ENCODE measurements at places on chromosomes 12 and 14.

- no peak for DNase-seq
Measured at GRCh38 chr12:124543052-124543589, 24.3 kb downstream of the NCOR2 start.

GRCh38 chr14:34956931-34957330 lies 25.9 kb upstream of the SRP54 start:
- no peak for DNase-seq

DNA sequence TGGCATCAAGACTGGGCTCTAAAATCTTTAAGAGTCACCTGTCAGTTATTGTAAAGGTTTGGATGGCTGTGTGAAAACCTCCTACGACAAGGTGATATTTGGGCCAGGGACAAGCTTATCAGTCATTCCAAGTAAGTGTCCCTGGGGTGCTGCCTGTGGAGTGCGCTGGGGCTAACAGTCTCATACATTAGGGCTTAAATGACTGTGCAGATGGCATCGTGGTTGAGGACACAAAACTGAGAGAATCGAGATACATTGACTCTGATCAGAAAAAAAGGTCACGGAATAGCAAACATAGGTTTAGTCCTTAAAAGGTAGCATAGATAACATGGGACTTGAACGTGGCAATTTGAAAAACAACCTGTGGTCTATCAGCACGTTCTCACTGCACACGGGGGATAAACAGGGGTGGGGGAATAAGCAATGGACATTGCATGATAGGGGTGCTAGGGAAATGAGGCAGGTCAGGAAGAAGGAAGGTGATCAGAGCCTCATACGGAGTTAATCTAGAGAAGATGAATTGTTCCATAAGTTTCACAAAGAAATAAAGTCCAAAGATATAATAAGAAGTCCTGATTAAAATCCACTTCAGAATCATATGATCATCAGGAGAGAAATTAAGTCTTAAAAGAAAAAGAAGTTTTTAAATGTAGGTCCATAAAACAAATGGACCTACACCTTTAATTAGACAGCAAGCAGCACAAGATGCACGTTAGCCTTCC lies 100.3 kb downstream of the DAD1 start:
- no peak for DNase-seq

DNA sequence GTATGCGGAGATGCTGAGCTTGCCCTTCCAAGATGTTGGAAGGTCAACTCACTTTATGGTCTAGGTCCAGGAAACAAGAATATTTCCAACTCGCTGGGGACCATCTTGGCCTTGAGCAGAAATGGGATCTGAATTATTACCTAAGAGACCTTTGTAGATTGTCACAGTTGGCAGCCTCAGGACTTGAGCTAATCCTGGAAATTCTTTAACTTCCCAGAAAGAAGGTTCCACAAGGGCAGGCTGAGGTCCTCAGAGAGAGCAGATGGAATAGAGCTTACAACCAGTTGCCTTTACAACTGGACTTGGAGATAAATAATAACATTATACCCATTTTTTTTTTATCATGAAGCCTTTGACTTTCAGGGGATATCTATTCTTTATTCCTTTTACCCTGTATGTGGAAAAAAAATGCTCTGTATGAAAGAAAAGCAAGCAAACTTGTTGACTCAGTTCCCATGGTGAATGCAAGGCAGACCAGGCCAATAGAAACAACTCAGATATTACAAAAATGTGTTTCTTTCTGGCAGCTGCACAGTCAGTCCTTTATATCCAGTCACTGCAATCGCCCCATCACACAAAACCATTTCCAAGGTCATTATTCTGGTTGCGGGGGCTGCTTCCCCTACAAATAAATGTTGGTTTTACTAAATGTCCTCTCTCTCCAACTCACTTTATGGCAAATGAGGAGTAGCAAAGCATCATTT lies 401.4 kb downstream of the ZFP36L1 start:
- peak; percentile 76 for DNase-seq

- no peak for DNase-seq
Measured at GRCh38 chr12:2212971-2213869, 160.4 kb downstream of the CACNA1C start.

DNA sequence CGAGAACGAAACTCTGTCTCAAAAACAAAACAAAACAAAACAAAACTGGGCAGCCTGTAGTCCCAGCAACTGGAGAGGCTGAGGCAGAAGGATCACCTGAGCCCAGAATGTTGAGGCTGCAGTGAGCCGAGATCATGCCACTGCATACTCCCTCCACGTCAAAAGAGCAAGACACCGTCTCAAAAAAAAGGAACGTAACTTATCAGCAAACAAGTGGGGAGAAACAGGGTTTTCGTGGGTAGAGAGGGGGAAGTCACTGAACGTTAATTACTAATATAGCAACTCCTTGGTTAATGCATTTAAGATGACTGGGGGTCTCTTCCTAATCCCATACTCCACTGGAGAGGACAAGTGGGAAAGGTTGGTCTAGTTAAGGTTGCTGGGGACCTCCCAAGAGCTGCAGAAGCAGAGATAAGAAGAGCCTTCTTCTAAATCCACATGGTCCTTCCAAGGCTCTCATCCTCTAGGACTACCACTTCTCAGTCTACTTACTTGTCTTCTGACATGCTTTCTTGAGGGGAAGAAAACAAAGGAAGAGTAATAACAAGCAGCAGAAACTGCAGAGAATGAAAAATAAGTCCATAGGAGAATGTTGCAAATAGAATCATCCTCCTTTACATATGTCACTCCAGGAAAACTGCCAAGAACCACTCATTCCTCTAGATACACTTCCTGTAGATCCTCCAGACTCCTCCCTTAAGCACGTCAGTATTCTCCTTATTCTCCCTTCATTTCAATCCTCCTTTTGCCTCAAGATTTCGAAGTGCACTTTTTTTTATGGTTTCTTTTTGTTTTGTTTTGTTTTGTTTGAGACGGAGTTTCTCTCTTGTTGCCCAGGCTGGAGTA lies 5.8 kb downstream of the NUMB start:
- DNase-seq: peak; percentile 93

DNA sequence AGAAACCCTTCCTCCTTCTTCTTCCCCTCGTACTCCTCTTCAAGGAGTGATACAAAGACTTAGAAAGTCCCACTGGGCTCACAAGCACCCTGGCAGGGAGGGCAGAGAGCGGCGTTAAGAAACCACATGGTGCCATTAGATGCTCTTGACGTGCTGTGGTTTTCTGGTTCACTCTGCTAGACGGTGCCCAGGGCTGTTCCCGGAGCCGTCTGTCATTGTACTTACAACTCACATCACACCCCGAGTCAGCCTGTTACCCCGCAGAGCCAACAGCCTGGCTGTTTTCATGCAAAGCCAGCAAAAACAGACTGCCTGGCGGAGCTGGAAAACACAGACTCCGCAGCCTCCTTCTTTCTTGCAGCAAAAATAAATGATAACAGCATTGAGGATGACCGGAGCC lies 232.6 kb upstream of the TBX3 start:
- no peak for DNase-seq

DNA sequence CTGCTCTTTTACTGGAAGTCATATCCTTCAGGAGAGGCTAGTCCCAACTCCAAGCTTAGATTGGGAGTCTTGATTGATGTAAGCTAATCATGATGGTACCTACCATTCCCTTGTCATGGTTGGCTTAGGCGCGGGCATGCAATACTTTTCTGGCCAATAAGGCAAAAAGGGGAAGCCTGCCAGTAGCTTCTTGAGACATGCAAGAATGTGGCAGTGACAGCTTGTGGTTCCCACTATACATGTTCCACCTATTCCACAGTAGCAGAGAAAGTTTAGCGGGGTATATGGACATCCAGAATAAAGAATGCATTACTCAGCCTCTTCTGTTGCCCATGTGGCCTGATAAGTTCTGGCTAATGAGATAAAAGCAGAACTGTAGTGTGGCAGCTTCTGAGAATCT lies 55.0 kb downstream of the AP5M1 start:
- no peak for DNase-seq

DNA sequence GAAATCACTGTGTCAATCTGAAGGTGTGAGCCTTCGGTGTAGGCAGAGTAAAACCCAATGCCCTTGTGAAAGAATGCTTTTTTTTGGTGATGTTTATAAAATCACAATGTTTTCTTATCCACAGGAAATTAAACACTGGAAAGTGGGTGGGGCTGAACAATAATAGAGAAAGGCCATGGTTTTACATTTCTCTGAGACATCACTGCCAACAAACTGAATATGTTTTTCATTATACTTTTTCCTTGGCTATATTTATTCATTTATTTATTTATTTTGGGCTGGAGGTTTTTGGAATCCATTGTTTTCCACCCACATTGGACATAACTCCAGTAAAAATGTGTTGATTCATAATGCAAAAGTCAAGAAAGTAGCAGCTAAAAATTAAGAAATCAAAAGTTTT lies 16.9 kb downstream of the LRRK2 start:
- peak; percentile 7 for DNase-seq

GRCh38 chr12:79046021-79046420 lies 181.4 kb downstream of the SYT1 start:
- no peak for DNase-seq

GRCh38 chr14:100828031-100828769 lies 2.3 kb downstream of the MEG3 start:
- DNase-seq: peak; percentile 79

All from fibroblast of skin of scalp (primary cell).